Esophagus squamous epithelium (tissue), 5 donors: ENCODE measurements at places on chromosomes 7 and 10. TPM values are rescaled to one million over a fixed set of nuclear protein-coding genes. Genes with fewer than 3 reads are reported as not detected.

Gene ZNF425
- 4.8 TPM for total RNA-seq

Gene ACTL6B
- not detected for total RNA-seq

Gene SCD
- total RNA-seq: 46.7 TPM

Gene PILRA
- total RNA-seq: 1.5 TPM

Gene IRF5
- 20.5 TPM for total RNA-seq

Gene SEC31B
- 2.6 TPM for total RNA-seq

Gene TDRD1
- total RNA-seq: not detected

Gene C10orf53
- not detected for total RNA-seq

Gene CCDC172
- not detected for total RNA-seq

Gene FAM25C
- total RNA-seq: not detected

Gene EVX1
- total RNA-seq: not detected

Gene NKX1-2
- total RNA-seq: 0.75 TPM

Gene CRYGN
- not detected for total RNA-seq

Gene NUTM2B
- total RNA-seq: 1.5 TPM

Gene PAPSS2
- total RNA-seq: 11.4 TPM

Gene CYP2C19
- 1.1 TPM for total RNA-seq

Gene TAS2R5
- not detected for total RNA-seq

Gene TMEM213
- not detected for total RNA-seq

Gene TAS2R60
- total RNA-seq: not detected

Gene FAM24B
- 4.2 TPM for total RNA-seq

Gene NRP1
- total RNA-seq: 5.8 TPM

Gene HECTD2
- total RNA-seq: 7.5 TPM

Gene SMKR1
- total RNA-seq: not detected

Gene FGFR2
- total RNA-seq: 33.3 TPM

Gene ABHD11
- 19.1 TPM for total RNA-seq

Gene CYP2C8
- total RNA-seq: not detected

Gene FEZF1
- total RNA-seq: not detected

Gene VSTM4
- total RNA-seq: 6.9 TPM

Gene GIMAP2
- 9.5 TPM for total RNA-seq
